Neural crest cell (in vitro differentiated cells): ENCODE measurements at places on chromosomes 3 and 15.
A peak's percentile ranks its signal among the peaks of the same experiment; 100 is the strongest.

- no peak for DNase-seq
These were observed 35.5 kb upstream of the TIMP4 start for GRCh38 chr3:12194209-12194608.

DNA sequence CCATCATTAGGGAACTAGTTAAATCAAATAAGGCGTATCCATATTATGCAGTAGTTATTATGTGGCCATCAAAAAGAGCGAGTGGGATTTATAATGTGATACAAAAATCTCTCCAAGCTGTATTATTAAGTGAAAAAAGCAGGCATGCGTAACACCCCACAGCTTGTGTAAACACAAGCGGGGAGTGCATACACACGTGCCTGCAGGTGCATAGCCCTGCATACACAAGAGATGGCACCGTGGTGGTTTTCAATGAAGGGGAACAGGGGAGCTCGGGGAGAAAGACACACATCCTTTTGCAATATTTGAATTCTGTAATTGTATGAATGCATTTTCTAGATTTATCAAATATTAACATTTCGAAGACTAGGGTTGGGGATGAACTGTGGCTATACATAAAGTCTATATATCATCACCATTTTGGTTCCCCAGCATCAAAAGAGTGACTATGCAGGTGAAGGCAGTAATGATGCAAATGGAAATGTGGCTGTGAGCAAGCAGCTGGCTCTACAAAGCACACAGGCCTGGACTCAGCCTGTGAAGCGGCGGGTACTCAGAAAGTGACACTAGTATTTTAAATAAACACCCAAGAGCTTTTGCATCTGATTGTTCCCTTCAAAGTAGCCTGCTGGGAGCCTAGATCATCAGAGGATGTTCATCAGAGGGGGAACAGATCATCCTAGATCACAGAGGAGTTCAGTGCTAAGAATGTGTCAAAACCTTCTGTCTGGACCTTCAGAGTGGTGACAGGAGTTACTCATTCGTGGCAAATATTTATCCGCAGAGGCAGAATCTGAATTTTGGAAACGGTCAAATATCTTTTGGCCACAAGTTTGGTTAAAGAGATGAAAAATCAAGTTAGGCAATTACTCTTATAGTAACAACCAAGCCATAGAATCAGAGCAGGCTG lies 9.4 kb upstream of the KIF7 start:
- no peak for DNase-seq

- DNase-seq = no peak
These were observed 10.5 kb upstream of the CCK start for GRCh38 chr3:42276141-42277132.

GRCh38 chr3:136074546-136075170 lies 109.1 kb downstream of the PPP2R3A start:
- no peak for DNase-seq

GRCh38 chr3:183212565-183212964 lies 40.5 kb upstream of the B3GNT5 start:
- no peak for DNase-seq

GRCh38 chr15:49036650-49037545 lies 9.3 kb downstream of the SECISBP2L start:
- DNase-seq = no peak

DNA sequence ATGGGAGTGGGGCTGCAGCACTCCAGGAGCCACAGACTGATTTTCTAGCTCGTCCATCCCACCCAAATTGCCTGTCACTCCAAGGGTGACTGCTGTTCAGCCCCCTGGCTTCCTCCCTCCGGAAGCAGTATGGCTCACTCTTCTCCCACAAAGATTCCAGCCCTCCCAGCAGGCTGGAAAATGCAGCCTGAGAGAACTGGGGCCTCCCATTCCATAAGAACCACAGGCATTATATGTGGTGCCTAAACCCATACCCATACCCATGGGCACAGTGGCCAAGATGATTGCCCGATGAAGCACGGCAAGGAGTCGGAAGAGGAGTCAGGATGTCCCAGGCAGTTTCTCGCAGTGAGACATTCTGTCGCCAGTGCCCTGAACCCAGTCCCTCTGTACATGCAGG lies 6.0 kb upstream of the VILL start:
- DNase-seq = no peak

DNA sequence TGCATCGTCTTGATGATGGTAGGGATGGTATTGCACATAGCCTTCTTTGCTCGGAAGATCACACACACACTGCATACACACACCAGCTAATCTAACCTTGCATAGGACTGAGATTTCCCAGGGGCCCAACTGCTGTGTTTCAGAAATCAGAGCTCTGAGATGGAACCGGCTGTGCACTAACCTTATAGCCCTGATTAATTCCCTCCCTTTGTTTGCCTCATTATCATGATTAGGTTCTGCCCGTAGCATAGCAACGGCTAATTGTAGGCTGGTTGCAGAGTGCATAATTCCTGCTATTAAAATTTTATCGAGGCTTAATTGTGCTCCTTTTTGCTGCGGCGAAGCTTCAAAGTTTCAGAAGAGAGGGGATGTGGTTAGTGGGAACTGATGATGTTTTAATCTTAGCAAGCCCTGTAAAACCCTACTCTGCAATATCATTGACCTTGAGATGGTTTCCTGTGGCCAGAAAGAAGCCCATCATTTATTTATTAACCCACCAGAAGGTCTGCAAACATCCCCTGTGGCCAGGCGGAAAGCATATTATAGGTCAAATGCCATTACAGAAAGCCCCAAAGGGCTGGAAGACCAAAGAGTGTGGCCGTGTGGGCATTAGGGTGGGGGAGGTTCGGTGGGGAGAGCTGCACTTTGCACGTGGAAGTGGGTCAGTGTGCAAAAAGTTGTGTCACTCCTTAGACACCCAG lies 56.2 kb upstream of the GLCE start:
- no peak for DNase-seq

DNA sequence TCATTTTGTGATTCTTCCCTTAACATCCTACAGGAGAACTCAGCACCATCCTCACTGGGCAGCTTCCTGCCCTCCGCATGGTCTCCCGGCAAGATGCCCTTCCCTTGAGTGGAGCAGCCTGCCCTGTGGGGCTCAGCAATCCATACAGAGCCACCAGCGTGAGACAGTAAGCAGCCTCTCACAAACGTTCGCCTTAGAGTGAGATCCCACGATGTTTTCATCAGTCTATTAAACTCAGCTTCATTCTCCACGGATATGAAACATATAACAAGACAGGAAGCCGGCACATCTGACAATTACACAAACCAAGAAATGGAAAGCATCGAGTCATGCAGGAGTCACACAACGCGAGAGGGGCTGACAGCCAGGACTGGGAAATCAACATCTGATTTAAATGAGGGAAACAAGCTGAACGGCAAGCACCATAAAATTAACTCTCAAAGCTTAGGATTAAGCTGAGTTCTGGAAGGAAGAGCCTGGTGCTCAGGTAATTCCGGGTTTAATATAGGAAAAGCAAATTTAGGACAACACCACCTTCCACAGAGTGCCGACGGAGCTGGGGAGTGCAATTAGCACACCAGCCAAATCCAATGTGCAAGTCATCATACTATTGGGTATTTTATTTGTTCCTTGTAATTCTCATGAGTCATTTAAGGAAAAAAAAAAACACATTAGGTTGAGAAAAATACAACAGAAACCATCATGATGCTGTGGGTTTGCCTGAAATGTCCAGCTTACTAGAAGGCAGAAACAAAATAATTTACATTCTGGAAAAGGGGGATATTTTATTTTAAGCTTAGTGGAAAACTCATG lies 272.0 kb downstream of the OCA2 start:
- no peak for DNase-seq

- no peak for DNase-seq
These were observed 47.0 kb downstream of the DHX30 start for GRCh38 chr3:47849699-47850563.

DNA sequence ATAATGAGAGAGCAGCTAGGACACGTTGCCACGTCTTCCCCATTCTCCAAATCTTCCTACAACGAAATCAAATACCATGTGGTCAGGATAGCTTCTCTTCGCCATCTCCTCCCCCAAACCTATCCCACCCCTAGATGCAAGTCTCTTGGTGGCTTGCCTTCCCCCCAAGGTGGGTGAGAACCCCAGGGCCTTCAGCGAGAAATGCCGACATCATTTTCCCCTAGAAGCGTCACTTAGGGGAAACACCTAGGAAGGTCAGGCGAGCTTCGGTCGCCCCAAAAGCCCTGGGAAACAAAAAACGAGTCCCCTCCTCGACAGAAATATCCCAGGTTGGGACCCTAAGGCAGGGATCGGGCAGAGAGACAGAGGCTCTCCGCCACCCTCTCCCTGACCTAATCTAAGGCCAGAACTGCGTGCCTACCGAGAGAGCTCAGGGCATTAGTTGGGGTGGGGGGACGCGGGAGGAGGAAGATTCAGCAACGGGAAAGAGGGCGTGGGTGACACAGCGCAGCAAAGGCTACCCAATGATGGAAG lies 502 bp downstream of the DPH3 start:
- DNase-seq = no peak

GRCh38 chr15:64157599-64158125 lies 5.2 kb downstream of the PPIB start:
- DNase-seq = no peak

GRCh38 chr3:42701371-42702065 lies 1.1 kb downstream of the HHATL start:
- DNase-seq = peak; percentile 70

- no peak for DNase-seq
These were observed 21.5 kb upstream of the SNRPA1 start for GRCh38 chr15:101316529-101316928.

DNA sequence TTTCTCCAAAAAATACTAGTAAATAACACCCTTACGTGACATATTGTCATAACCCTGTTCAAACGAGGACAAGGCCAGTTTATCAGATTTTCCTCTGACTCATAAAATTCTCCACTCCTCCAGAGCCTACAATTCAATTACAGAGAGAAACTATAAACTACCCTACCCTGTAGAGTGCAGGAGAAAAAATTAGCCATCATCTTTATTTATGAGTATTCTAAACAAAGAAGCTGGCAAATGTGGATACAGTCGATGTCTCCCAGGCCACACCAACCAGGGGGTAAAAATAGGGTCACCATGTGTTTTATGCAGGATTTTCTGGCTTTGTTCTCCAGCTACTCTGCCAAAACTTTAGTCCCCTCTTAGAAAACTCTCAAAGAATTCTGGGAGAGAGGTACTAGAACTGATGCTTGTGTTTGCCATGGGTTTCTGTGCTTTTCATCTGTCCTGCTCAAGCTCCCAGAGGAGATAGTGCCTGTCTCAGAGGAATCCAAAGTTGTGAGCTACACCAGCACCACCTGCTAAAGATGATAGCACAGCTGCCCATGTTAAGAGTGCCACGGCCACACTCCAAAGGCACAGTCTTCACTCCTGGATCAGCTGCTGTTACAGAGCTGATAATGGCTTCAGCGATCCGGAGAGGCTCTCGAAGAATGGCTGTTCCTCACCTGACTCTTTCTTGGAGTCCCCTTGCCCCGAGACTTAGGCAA lies 150.2 kb downstream of the IMPG2 start:
- DNase-seq = no peak

GRCh38 chr3:112894258-112894657 lies 47.6 kb upstream of the CD200R1L start:
- no peak for DNase-seq

- DNase-seq = no peak
These were observed 745.0 kb upstream of the BCHE start for GRCh38 chr3:166582236-166582635.

- DNase-seq = peak; percentile 53
These were observed 51.8 kb downstream of the TRIM71 start for GRCh38 chr3:32869513-32870047.

GRCh38 chr15:61196711-61197586 lies 32.2 kb downstream of the RORA start:
- DNase-seq = no peak

GRCh38 chr3:66836363-66837152 lies 161.5 kb upstream of the KBTBD8 start:
- no peak for DNase-seq

- DNase-seq = no peak
These were observed 24.2 kb downstream of the KATNBL1 start for GRCh38 chr15:34185666-34186065.

DNA sequence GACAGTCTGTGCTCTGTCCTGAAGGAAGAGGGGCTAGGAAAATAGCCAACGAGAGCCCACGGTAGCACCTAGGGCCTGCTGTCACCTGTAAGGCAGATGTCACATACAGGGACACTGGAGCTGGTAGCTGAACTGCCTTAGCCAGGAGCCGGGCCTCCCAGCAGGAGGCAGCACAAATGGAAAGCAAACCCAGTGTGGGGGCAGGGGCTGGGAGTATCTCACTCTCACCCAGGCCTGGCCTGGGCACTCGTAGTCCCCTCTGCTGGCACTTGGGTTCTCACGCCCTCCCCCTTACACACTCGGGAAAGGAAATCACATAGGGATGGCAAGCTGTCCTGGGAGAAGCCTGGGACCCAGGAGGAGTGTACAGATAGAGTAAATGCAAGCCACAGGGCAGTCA lies 173.1 kb upstream of the CHRNA7 start:
- no peak for DNase-seq

DNA sequence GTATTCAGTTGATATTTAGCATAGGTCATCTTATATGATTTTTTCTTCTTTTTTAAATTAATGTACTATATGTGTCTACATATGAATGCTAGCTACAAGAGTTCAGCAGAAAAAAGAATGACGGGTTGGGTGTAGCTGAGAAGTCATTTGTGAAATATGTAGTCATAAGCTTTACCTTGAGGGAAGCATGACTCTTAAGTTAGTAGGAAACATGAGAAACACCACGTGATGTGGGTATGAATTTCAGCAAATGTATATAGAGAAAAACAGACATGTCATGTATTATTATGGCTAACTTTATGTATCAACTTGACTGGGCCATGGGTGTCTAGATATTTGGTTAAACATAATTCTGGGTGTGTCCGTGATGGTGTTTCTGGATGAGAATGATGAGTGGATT lies 125.0 kb downstream of the RAP2B start:
- DNase-seq = no peak

DNA sequence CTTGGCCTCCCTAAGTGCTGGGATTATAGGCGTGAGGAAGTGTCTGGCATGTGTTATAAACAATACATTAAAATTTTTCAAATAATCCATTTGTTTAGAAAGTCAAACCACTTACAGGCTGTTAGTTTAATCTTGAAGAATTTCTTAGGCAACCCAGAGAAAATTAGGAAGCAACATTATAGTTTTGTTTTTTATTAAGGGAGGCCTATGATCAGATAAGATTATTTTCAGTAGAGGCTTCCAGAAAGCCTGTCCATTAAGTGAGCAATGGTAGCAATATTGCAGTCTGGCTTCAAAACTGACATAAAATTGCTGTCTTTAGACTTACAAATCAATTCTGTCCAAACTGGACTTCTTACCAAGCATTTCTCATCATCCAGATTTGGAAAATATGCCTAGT lies 49.6 kb downstream of the CD47 start:
- no peak for DNase-seq

GRCh38 chr15:70833861-70834765 lies 19.8 kb downstream of the LARP6 start:
- no peak for DNase-seq

- no peak for DNase-seq
These were observed 425.9 kb downstream of the ZBTB20 start for GRCh38 chr3:114721209-114721608.

- DNase-seq = no peak
These were observed 13.0 kb upstream of the ONECUT1 start for GRCh38 chr15:52803108-52803466.
